Esophagus squamous epithelium (tissue), 5 donors: ENCODE measurements at places on chromosomes 4 and X.

DNA sequence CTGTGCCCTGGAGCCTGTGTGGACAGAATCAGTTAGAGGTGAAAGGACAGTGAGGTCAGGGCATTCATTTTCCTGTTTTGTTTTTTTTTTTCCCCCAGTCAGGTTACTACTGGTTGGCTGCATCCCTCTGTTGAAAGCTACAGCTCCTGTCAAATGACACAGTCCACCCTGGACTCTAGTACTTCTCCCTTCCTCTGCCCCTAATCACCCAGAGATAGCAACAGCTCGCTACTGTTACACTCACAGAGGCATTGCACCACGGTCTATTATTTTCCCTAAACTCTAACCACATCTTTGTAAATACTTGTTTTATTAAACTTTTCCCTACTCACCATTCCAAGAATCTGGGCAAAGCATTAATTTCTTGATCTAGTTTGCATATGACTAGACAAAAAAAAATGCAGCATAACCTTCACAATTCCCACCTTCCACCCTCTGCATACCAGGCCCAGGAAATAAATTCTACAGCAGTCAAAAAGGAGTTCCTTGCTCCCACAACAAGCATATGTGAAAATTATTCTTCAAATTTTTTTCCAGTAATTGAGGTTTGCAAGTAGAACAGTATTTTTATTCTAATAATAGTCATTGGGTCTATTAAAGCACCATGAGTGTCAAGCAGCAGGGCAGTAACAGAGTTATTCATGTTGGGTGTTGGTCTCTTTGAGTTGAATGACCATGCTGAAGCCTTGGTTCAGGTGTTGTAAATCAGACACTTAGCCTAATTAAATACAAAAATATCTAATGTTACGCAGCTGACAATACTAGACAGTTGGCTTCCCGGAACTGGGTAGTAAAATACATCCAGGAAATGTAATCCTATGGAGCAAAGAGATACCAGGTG is 329.2 kb downstream of the INPP4B start:
- no peak for DNase-seq

DNA sequence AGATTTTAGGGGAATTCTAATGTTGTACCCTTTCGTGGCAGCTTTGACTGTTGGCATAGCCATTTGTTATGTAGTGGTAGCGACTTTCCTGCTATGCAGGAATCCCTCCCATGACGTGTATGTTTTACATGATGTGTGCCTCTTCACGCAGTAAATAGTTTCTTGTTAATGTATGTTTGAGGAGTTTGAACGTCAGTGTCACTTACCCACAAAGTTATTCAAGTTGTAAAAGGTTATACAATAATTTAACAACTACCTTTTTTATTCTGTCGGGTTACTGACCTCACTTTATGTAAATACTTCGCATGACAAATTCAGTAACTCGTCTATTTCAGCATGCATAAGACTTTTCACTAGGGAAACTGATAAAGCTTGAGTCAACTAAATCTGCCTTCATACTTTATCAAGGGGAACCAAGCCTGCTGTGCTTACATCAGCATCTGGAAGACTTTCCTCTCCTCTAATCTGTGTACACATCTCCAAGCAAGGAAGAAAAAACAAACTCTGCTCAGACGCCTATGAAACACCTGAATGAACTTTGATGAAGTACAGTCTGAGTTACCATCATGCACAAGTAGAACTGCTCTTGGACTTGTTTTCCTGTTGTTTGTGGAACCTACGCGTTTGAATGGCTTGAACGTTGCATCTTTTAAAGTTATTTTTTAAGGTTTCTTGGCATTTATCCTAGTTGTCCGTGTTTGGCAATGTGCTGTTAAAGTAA is 61.2 kb downstream of the SLC9A6 start:
- no peak for DNase-seq

- DNase-seq, result no peak
Measured at GRCh38 chr4:113682730-113683537, 78.6 kb downstream of the CAMK2D start.

- no peak for DNase-seq
Measured at GRCh38 chr4:168713253-168713652, 216.4 kb downstream of the PALLD start.

DNA sequence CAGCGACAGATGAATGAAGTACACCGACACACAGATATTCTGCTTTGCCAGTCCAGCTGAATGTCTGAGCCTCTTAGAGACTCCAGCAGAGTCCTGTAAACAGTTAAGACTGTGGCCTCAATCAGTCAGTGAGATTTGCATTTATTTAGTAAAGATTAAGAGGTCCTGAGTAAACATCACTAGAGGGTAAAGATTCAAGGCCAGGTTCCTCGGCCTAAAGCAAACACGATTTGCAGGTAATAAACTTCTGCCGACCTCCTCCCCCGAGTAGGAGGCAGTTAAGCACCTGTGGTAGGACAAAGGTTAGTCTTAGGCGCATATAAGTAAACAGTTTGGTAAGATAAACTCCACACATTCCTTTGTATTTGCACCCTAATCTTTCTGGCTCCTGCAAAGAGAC is 99.6 kb downstream of the CFAP47 start:
- DNase-seq, result no peak

DNA sequence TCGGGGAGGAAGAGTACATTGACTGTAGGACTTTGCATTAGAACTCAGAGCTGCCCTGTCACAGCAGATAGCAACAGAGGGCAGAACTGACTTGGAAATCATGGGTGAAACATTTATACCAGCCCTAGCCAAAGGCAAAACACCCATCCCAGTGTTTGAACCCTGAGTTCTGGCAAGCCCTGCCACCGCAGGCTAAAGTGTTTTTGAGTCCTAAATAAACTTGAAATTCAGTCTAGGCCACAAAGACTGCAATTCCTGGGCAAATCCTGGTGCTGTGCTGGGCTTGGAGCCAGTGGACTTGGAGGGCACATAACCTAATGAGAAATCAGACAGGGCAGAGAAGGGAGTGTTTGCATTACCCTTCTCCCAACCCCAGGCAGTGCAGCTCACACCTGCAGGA is 1015.7 kb downstream of the FSTL5 start:
- no peak for DNase-seq

DNA sequence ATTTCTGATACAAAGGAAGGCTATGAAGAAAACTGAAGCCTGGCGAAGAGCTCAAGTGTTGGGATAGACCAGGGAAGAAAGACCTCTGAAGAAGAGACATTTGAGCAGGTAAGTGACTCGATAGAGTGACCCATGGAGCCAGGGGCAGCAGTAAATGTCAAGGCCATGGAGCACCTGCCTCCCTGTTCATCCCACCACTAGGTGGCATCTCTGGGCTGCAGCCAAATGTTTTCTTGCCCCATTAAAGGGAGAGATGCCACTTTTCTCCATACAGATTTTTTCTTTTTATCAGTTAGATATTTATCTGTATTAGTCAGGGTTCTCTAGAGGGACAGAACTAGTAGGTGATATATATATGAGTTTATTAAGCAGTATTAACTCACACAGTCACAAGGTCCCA is 4.9 kb upstream of the ZNF81 start:
- no peak for DNase-seq

- no peak for DNase-seq
Measured at GRCh38 chr4:27187786-27188185, 327.1 kb downstream of the STIM2 start.

GRCh38 chr4:85246055-85246454 is 228.9 kb upstream of the ARHGAP24 start:
- DNase-seq, result no peak

DNA sequence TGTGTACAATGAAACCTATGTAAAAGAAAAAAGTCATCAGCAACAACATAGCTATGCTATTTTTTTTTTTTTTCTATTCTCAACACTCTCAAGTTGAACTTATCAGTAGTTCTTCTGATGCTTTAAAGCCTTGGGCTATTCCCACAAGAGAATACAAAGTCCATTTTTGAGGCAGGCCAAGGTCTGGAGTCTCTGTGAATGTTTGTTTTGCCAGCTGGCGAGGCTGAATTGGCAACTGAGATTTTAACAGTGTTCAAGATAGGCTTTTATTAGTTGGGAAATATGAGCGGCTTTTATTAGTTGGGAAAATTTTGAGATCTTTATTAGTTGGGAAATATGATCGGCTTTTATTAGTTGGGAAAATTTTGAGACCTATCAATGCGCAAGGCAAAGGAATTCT is 336.6 kb downstream of the SLITRK2 start:
- DNase-seq, result no peak

DNA sequence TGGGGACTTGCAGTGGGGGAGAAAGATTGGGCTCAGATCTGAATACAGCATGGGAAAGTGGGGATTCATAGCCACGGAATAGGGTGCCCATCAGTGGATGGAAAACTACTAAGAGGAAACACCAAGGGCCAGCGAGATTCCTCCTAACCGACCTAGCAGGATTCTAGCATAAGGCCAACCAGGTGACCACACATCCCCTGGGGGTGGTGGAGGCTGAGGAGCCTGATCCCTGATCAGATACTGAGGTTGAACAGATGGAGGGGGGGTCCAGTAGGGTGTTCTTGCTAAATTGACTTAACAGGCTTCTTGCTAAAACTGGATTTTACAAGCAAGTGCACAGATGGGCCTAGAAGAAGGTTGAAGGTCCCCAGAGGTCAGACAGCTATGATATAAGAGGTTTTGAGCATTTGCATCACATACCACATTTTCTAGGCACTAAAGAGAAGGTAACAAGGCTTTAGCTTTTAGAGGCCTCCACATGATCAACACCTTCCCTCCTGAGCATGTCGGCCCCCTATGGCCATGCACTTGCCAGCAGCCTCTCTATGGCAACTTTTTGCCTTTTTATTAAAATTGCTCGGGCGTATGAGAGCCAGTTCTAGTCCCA is 69.1 kb upstream of the PUDP start:
- DNase-seq, result no peak

- no peak for DNase-seq
Measured at GRCh38 chrX:106613277-106613676, 1.5 kb downstream of the RADX start.

- no peak for DNase-seq
Measured at GRCh38 chr4:110411574-110412011, 64.4 kb upstream of the ENPEP start.

DNA sequence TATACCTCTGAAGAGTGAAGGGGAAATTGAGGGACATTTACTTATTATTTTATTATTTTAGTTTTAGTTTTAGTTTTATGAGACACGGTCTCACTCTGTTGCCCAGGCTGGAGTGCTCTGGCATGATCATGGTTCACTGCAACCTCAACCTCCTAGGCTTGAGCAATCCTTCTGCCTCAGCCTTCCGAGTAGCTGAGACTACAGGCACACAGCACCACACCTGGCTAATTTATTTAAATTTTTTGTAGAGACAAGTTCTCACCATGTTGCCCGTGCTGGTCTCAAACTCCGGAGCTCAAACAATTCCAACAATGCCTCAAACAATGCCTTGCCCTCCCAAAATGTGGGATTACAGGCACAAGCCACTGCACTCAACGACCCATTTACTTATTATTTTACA is 68.4 kb upstream of the BMP2K start:
- DNase-seq, result no peak

GRCh38 chr4:55851885-55852284 is 1.6 kb upstream of the EXOC1 start:
- DNase-seq, result no peak

- no peak for DNase-seq
Measured at GRCh38 chr4:152536545-152537182, 772 bp upstream of the FBXW7 start.

GRCh38 chr4:113790478-113790877 is 28.9 kb upstream of the CAMK2D start:
- DNase-seq, result no peak

- no peak for DNase-seq
Measured at GRCh38 chr4:93896516-93896915, 68.0 kb downstream of the ATOH1 start.

GRCh38 chr4:67549123-67549522 is 3.8 kb upstream of the CENPC start:
- DNase-seq, result no peak

- no peak for DNase-seq
Measured at GRCh38 chr4:16817286-16817685, 81.2 kb downstream of the LDB2 start.

- DNase-seq, result no peak
Measured at GRCh38 chr4:118760493-118760892, 75.3 kb downstream of the METTL14 start.
